DMS79 treated with DMSO at 0.1 percent for 48 hours (cell line): ENCODE measurements at places on chromosomes 1 and 21.

DNA sequence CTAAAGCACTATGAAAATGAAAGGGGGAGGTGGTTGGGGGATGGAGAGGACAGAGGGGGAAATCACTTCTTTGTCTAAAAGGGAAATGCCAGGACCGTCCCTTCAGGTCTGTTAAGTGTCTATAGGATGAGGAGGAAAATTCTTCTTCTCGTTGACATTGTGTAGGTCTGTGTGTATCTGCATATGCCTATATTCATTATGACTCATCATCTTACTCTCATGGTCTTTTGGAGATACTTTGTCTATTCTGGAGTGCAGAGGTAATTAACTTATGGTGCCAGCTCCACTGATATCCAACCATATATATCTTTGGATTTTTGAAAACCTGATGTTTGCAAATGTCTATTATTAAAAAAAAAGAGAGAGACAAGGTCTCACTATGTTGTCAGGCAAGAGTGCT is 143.7 kb downstream of the PBX1 start:
- DNase-seq, result no peak

GRCh38 chr1:166330096-166330495 is 163.3 kb upstream of the FAM78B start:
- DNase-seq, result no peak

GRCh38 chr1:32919811-32920733 is 18.9 kb upstream of the TMEM54 start:
- no peak for DNase-seq

GRCh38 chr1:248847956-248848561 is 10.0 kb downstream of the ZNF672 start:
- DNase-seq, result no peak

DNA sequence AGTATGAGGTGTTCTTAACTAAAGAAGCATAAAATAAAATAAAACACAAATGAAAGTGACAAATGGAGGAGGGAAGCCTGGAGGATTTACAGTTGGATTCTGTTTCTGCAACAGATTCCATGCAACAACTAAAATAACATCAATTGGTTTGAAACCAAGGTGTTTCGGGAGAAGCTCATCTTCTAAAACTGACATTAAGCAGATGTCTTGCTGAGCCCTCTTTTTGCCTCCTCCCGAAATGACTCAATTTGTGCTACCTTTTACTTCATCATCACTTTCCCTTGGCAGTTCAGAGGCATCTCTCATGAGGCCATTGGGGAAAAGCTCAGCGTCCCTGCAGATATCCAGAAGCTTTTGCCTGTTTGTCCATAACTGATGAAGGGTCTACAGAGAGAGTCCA is 121.6 kb upstream of the ADAR start:
- DNase-seq, result no peak

DNA sequence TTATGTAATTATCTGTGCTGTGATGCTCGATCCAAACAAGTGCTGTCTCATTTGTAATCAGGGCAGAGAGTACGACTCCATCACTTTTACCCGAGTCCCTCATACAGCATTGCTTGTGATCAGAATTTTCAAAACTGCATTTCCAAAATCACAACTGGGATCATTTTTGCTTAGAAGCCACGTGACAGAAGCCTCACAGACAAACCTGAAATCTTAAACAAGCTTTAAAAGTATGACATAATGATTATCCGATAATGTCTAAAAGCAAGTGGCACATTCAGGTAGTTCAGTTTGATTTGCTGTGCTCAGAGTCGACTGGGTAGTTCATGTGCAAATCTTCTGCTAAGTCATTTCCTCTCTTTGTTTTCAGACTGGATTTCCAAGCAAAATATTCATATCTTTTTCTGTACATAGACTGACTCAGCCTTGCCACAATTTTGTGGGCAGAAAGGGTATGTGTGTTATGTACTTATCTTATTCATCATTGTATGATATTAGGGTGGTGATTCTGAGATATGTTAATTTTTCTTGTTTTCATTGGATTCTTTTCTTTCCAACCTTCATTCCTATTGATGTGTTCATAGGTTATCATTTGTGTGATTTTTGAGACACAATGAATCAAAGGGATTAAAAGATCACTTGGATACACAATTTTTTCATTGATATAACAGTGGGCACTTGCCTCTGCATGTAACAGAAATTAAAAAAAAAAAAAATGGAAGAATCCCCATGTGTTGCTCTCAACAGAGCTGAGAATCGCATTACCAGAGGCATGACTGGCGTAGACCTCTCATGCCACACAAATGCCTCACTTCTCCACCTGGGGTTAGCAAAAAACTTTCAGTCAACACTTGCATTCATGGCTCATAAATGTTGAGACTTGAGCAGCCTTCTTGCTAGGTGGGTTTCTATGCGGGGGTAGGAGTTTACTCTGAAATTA is 355.7 kb downstream of the LTN1 start:
- DNase-seq, result no peak

DNA sequence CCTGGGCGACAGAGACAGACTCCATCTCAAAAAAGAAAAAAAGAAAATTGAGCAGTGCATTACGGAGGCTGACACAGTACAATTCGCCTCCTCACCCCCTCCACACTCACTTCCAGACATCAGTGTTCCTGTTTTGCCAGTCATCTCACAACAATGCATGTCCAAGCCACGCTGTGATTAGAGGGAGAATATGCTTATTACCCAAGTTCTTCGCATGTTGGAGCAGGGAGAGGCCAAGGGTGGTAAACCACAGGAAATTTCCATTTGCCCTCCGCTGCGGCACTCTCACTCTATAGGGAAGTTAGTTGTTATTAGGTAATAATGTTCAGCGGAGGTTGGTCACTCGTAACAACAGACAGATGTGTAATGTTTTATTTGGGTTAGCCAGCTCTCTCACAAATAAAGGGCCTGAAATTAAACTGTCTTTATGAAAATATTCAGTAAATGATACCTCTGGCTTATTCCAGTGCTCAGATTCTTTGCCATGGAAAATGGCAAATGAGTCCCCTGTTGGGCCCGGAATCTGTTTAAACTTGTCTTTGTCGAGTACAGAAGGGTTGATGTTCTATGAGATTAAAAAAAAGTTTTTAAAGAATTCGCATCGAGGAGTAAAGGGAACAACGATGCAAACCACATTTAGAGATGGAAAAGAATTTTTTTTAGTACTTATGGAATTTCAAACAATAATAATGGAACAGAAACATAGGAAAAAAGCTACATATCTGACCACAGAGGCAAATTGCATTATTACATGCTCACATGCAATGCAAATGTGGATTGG is 33.1 kb downstream of the KCNJ15 start:
- no peak for DNase-seq

GRCh38 chr1:188314557-188315137 is 1485.9 kb downstream of the PLA2G4A start:
- DNase-seq, result no peak

- DNase-seq, result no peak
These were observed 16.5 kb upstream of the EDN2 start for GRCh38 chr1:41500781-41501518.
